ENCODE measurements at places on chromosomes 3 and 15.

DNA sequence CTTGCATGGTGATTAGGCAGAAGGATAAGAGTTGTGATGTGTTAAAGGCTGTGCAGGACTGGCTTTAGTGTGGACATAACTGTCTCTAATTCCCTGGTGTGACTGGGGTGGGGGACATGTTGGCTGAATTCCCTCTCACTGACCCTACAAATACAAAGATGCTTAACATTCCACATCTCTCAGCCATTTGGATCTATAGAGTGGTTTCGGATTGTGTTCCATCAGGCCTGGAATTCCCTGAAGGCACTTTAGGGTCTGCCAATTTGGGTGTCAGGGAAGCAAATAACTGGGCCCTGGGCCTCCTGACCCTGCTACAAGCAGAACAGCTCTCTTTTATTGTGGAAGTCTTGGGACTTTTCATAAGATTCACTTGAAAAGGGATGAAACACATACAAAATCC, 56.2 kb downstream of the ARHGEF26 start:
- DNase-seq = no peak

DNA sequence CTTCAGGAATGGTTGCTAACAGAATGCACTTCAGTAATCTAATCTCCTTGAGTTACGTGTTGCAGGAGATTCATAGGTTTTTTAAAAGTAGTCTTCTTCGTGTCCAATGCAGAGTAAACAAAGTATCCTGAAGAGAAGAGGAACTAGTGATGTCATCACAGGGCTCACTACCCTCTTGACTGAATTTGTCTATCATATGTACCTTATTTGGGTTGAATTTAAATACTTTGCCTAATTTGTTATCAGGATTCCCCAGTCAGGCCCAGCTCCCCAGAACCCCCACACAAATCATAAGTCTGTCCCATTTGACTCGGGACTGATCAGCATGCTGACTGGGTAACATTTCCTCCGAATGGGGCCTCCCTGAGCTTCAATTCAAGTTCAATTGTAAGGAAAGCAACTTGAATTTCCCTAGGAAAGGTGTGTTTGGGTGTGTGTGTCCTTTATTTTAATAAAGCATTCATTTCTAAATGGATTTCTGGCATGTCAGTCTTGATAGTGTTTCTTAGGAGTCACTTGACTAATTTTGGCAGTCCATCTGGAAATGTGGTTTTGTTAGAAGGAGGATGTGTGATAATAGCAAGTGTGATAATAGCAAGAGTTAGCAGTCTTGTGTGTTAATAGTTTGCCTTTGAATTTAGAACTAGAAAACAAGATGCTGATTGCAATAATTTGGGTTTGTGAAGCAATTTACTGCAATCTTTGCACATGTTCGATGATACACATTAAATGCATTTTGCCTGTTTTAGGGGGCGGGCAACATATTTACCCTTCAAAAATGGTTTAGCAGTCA, 21.9 kb downstream of the OXNAD1 start:
- no peak for DNase-seq

GRCh38 chr15:87752250-87752951, 504.1 kb downstream of the NTRK3 start:
- no peak for DNase-seq

- no peak for DNase-seq
Observed at GRCh38 chr15:92645731-92646130, 9.8 kb downstream of the FAM174B start.

GRCh38 chr15:72227192-72227586, 3.8 kb downstream of the PKM start:
- peak; percentile 80 for DNase-seq

GRCh38 chr15:90202929-90203328, 1.8 kb downstream of the SEMA4B start:
- DNase-seq = no peak

- DNase-seq = no peak
Observed at GRCh38 chr3:155859859-155860258, 5.6 kb upstream of the SLC33A1 start.

DNA sequence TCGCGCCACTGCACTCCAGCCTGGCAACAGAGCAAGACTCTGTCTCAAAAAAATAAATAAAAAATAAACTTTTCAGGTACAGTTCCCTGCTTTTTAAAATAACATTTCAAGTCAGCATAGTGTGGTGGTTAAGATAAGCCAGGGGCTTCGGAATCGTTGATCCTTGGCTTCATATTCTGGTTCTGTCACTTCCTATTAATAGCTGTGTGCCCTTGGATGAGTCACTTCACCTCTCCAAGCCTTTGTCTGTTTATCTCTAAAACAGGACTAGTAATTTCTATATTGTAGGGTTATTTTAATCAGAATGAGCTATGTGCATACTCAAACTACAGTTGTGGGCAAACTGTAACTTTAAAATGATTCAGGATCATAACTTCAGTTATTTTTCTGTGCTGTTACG, 53.8 kb upstream of the SENP5 start:
- no peak for DNase-seq

DNA sequence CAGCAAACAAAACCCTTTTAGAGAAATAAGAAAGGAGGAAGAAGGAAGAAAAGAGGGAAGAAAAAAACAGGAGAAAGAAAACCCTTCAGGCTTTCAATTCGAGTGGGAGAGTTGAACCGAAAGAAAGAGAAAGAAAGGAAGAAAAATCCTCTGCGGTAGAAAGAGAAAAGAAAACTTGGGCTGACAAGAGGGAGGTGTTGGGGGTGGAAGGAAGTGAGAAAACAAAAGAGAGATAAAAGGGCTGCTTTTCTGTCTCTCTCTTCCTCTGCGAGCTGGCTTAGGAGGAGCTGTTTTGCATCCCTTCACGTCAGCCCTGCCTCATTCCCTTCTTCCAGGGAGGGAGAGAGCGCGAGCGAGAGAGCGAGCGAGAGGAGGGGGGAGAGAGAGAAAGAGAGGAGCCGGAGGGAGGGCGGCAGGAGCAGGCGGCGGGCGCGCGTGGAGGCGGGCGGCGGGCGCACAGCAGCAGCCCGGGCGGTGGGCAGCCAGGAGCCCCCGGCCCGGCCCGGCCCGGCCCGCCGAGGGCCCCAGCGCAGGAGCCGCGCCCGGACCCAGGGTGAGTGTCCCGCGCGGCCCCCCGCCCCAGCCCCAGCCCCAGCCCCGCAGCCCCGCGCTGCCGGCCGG, at the start of gene ZNF710:
ZNF710 (plus strand) TSS at position 263 of the 621 bp plus-strand sequence. CDS start 65,814 bp downstream, outside the sequence.
- DNase-seq = peak; percentile 57

DNA sequence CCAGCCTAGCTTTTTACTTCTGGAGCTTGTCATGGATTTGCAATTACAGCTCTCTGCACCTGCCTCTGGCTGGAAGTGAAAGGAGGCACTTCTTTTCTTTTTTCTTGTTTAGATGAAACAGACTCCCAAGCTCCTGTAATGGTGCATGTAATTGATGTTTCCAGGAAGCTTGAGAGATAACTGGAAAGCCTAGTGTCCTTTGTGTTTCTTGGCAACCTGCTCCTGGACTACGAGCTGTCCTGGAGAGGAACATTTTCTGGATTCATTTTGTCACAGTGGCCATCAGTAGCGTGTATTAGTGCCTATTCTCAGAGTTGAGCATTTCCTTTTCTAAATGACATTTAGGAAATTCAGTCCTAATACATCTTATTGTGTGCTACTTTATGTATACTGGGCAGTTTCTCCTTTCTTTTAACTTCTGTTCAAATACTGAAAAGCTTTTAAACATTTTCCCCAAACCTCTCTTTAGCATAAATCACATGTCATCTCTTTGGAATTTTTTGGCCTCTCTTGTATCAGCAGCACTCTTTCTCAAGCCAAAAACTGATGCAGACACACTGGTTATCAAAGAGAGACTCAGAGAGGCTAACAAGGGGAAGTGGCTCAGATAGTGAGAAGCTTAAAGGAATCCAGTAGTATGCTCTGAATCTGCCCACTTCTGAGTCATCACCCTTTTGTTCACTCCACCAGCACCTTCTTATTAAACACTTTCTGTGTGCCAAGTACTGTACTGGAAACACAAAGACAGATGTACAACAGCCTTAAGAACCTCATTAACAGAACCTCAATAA, 62.6 kb upstream of the SLC2A2 start:
- DNase-seq = no peak

DNA sequence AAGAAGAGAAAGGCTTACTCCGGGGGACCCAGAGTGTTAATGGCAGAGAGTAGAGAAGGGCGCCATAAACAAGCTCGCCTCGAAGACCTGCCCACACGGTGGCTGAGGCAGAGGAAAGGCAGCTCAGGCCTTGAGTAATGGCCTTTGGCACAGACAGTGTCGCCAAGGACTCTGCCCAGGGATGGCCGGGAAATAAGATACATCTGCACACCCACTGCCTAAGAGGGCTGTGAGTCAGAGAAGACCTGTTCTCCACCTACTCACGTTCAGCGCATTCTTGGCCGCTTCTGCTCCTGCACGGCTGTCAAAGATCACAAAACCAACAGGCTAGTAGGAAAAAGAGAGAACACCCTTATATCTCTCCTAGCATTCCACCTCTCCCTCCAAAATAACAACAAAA, 26.2 kb downstream of the RBPMS2 start:
- no peak for DNase-seq

DNA sequence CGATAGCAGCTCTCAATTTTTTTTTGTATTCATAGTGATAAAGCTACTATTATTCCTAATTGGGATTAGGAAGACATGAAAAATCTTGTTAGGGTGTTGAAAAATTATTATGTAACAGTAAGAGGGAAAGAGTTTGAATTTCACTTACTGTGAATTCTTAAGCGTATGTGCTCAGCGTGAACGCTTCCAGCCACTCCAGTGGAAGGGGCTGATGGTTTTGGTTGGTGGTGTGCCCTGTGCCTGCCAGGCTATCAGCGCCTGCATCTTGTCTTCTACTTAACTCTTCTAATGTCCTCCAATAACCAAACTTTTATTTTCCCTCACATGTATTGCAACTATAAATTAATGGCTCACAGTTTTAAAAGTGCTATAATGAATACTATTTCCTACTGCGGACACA, 22.5 kb downstream of the CDIN1 start:
- no peak for DNase-seq

- DNase-seq = no peak
Observed at GRCh38 chr15:72800833-72801481, 17.4 kb upstream of the ADPGK start.

Measured in activated T-cell treated with anti-CD3 and anti-CD28 coated beads, Interleukin-2, amount 50 U/mL, for 48 hours (primary cell).